Activated CD4-positive, alpha-beta T cell treated with anti-CD3 and anti-CD28 coated beads for 48 hours (primary cell): ENCODE measurements at places on chromosomes 16 and 17.

DNA sequence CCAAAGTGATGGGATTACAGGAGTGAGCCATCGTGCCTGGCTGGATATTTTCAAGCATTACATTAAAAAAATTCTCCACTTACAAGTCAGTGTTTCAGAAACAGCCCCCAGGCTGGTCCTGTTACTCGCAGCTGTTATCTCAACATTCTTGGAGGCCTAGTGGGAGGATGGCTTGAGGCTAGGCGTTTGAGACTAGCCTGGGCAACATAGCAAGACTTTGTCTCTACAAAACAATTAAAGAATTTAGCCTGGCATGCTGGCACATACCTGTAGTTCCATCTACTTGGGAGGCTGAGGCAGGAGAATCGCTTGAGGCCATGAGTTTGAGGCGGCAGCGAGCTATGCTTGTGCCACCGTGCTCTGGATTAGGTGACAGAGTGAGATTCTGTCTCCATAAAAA, 26.5 kb upstream of the SPNS3 start:
- DNase-seq: no peak

GRCh38 chr16:67235816-67236562, 9.1 kb downstream of the TMEM208 start:
- DNase-seq: peak; percentile 39

- DNase-seq: no peak
These were observed 2.0 kb downstream of the CDIP1 start for GRCh38 chr16:4536391-4537106.

DNA sequence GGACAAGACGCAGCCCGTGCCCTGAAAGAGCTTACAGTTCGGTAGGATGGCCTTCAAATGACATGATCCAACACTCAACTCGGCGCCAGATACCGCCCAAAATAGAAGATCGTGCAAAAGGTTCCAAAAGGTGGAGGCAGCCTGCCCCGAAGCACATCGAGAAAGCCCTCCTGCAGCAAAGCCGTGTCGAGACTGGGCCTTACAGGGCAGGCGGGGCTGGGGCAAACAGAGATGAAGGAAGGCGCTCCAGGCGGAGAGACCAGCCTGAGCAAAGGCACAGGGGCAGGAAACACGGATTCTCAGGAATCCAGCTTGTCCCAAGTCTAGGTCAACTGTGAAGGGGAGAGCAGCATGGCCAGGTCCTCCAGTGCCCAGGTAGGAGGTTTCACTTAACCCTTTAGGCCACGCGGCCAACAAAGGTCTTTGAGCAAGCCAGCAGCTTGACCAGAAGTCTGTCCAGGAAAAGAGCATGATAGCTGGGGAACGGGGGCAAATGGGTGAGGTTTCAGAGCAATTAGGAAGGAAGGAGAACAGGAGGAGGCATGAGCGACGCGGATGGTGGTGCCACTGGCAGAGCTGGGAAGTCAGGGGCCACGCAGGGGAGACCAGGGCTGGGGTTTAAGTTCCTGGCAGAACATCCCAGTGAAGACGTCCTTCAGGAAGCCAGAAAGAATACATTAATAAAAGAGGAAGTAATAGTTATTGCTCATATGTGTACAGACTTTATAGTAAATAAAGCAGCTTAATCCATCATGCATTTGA, 21.2 kb upstream of the EIF1 start:
- DNase-seq: no peak

DNA sequence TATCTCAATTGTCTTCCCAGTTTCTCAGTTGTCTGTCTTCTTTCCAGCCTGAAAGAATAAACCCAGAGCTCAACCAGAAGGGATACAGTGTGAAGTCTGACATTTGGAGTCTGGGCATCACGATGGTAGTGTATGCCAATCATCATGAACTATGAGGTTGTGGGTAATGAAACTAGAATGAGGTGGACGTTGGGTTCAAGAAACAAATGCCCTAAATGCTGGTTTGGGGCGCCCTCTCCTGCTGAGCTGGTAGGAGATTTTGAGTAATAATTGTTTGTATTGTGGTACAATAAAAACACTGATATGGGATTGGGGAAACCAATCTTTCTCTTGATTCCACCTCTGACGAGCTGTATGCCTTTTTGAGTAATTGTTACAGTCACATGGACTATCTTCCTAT, 110.4 kb downstream of the MAP2K6 start:
- no peak for DNase-seq

GRCh38 chr16:13041180-13041579, 139.8 kb downstream of the SHISA9 start:
- DNase-seq: no peak

GRCh38 chr17:17051791-17052461, 9.7 kb downstream of the MPRIP start:
- DNase-seq: no peak

- no peak for DNase-seq
These were observed 650.4 kb downstream of the WWOX start for GRCh38 chr16:78749745-78750268.

DNA sequence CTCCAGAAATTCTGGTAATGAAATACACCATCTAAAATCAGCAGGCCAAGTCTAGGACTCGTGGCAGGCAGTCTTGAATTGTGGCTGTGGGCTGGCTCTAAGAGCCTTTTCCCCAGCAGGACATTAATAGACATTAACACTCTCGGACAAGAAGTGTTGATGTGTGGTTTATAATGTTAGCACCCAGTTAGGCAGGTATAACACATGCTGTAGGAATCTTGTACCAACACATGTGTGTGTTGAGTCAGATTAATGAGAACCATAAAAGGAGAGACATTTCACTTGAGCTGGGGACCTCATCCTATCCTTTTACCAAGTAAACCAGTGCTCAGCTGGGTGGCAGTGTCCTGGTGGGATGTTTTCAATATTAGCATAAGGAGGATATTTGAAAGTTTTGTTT, 264.5 kb downstream of the FTO start:
- no peak for DNase-seq

- no peak for DNase-seq
These were observed 1.9 kb downstream of the PRAC1 start for GRCh38 chr17:48720266-48721008.

DNA sequence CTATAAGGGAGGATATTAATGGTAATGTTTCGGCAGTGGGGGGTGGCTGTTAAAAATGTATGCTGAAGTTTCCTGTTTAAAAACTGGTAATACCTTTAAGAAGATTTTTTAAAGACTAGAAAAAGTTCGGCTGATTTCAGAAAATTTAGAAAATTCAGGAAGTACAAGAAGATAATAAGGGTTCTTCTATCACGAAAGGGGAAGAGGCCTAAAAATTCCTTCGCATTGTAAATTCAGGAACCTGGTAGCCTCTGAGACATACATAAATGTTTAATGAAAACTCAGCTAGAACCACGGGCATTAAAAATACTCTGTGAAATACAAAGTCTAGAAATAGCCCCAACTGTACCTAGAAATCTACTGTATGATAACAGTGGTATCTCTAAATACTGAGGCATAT, 181.2 kb downstream of the PARN start:
- no peak for DNase-seq

- DNase-seq: no peak
These were observed 9.1 kb downstream of the TUBG1 start for GRCh38 chr17:42618442-42619150.

GRCh38 chr16:68689921-68690320, 44.8 kb downstream of the CDH3 start:
- DNase-seq: no peak

- no peak for DNase-seq
These were observed 140.0 kb downstream of the SNX11 start for GRCh38 chr17:48247603-48248002.

DNA sequence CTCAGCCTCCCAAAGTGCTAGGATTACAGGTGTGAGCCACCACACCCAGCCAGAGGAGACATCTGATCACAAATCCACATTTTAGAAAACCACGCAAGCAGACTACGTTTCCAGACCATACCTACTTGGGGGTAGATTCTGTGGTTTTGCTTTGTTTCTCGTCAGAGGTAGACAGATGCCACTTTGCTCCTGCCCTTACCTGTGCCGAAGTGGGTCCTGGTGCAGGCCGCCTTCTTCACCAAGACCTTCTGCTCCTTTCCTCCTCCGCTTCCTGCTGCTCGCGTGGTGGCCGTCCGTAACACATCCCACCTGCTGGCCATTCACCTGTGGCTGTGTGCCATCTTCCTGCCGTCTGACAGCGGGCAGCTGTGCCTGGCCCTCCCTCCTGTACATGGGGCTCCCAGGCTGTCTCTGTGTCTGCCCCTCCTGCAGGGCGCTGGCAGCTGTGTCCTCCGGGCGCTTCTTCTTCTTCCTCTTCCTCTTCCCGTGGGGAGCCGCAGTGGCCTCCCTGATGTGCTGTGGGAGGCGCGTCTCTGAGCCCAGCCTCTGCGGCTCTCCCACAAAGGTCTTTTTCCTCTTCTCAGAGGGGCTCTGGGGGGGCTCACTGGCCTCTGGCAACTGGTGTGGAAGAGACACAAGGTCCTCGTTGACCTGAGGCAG, 21.2 kb upstream of the CYTH1 start:
- no peak for DNase-seq

DNA sequence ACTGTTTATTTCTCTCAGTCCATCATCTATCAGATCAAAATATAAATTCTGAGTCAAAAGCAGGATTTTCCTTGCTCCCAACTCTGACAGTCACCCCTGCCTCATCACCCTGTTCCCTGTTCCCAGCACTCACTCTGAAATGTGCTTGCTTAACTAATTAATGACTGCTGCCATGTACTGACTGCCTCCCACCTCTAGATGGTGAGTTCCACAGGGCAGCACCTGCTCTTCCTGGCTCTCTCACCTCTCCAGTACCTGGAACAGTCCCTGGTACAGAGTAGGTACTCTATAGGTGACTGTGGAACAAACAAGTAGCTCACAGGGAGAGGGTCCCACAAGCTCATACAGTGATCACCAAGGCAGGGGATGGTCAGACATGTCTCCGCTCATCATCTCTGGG, 114.3 kb upstream of the C16orf82 start:
- DNase-seq: no peak

- no peak for DNase-seq
These were observed 1.2 kb downstream of the ASGR1 start for GRCh38 chr17:7177954-7178477.

DNA sequence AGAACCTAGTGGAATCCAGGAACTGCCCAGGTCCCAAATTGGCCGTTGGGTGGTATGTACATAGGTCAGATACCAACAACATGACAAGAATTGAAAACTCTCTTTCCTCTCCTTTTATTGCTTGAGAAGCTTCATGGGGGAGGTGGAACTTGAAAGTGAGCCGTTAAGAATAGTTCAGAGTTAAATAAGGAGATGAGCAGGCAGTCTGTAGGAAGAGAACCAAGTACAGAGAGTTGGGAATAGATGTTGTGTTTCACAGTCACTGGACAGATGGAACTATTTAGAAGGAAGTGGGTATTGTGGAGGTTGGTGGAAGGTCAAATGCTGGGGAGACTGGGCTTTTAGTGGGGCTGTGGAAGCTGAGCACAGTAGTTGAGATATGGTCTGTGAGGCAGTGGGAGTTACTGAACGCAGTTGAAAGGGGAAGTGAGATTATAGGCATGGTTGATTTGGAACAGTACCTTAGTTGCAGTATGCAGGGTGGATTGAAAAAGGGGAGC, 26.4 kb downstream of the ARHGAP44 start:
- no peak for DNase-seq

DNA sequence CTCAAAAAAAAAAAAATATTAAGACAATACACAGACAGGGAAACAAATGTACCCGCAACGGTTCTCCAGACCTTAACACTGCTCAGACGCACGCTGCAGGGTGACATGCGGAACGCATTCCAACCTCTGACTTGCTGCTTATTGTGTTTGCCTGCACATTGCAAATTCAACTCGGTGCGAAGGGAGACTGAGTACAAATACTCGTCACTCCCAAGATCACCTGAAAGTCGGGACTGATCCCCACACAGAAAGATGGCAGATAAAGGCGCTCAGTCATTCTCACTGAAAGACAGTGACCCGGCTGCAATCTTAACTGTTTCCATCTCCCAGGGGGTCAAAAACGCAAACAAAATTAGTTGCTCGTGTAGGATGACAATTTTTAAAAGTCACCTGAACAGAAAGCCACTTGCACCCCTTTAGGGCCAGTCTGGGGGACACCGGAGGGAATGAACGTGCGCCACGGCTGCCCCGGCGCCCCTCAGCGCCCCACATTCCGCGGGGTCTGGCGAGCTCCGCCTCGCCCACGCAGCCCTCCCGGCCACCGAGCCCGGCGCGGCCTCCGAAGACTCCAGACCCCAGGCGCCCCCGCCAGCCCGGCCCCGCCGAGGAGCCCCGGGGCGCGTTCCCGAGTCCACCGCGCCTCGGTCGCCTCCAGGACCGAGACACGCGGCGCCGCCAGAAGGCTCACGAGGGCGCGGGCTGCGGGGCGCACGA, 589 bp downstream of the CLCN7 start:
- no peak for DNase-seq

- DNase-seq: no peak
These were observed 254.8 kb upstream of the TBX2 start for GRCh38 chr17:61144617-61145564.

- DNase-seq: peak; percentile 17
These were observed 6.6 kb upstream of the JUP start for GRCh38 chr17:41792845-41793783.

GRCh38 chr16:85930301-85930700, 31.3 kb downstream of the IRF8 start:
- DNase-seq: no peak

GRCh38 chr16:71732587-71732986, 8.1 kb upstream of the PHLPP2 start:
- no peak for DNase-seq

GRCh38 chr17:32298298-32298697, 32.7 kb downstream of the RHBDL3 start:
- no peak for DNase-seq

DNA sequence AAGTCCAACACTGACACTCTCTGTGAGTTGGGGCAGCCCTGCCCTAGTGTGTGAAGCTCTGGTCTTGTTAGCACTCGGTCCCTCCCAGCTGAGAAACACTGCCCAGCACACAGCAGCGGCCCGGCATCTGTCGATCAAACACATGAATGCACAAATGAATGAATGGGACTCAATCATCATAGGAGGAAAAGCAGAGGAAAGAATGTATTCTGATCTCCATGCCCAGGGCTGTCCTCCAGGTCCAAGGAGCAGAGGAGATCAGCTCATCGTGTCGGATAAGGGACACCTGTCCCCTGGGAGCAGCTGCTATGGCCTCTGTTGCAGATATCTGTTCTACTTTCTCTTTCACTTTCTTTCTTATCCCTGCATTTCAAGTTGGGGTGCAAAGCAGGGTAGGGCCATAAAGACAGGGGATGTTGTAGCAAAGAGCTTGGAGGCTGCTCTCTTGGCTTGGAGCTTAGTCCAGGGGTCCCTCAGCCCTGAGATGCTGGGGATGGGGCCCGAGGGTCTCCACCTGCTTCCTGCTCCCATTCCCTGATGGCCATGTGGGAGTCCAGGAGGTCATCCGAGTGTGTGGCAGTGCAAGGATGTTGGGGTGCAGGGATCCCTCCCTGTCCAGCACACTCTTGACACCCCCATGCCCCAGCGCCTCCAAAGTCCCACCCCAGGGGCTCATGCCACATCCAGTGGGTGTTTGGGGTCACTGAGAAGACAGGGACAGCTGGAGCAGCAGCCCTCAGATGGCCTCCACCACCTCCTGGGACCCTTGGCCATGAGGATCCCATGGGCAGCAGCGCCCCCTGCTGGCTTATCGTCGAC, 88.2 kb downstream of the IRF8 start:
- DNase-seq: peak; percentile 67
